ENCODE measurements at places on chromosomes 13 and 19.
A peak's percentile ranks its signal among the peaks of the same experiment; 100 is the strongest.

GRCh38 chr19:19064811-19065745 lies 1.3 kb downstream of the SLC25A42 start:
- H3K36me3 ChIP-seq = no peaks in the 10 kb centered on the region
- H3K4me1 ChIP-seq = peaks cover 40% of the 10 kb centered on the region
- peak overlapping the region; percentile 75 for H3K4me3 ChIP-seq
- H3K27me3 ChIP-seq = no peaks in the 10 kb centered on the region
- peak; percentile 65 for DNase-seq

DNA sequence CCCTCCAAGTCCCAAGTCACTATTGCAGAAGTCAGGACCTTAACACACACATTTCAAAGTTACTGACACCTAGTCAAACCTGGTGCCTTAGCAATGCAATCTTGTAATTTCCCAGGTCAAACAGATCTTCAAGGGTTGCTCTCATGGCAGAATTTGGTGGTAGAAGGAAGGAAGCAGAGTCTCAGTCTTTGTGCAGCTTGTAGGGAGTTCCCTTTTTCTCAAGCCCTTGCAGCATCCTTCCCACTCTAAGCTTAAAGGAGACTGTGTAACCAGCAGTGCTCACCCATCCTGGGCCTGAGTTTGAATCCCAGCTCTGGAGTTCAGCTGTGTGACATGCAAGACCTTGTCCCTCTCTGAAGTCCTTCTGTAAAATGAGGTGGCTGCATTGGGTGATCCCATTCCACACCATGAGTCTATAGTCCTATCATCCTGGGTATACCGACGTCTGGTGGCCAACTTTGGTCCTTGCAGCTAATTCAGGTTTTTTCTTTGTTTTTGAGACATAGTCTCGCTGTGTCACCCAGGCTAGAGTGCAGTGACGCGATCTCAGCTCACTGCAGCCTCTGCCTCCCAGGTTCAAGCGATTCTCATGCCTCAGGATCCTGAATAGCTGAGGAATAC lies 9.8 kb downstream of the SIGLEC10 start:
- H3K4me1 ChIP-seq = peaks cover 4% of the 10 kb centered on the region
- H3K27ac ChIP-seq = no peak overlapping the region
- no peaks in the 10 kb centered on the region for H3K27me3 ChIP-seq
- peak; percentile 53 for DNase-seq
- no peak overlapping the region for H3K4me3 ChIP-seq
- peaks cover 16% of the 10 kb centered on the region for H3K36me3 ChIP-seq

GRCh38 chr13:83831796-83832195 lies 50.5 kb downstream of the SLITRK1 start:
- no peaks in the 10 kb centered on the region for H3K4me1 ChIP-seq
- H3K27me3 ChIP-seq = no peaks in the 10 kb centered on the region
- H3K4me3 ChIP-seq = no peak overlapping the region

DNA sequence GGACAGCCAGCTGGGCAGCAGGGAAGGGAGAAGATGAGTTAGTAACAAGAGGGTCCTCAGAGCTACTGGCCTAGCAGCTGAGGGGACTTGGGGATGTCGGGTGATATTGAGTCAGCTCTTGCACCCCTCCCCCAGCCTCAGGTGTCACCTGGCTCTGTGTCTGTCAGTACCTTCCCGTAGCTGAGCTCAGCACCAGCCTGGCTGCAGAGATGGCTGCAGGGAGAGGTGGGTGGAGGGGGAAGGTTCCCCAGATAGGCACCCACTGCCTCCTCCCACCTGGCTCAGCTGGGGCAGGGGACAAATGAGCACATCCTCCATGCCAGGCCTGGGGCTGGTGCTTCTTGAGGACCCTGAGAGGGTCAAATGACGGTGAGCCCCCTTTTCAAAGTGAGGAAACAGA lies 6.8 kb upstream of the KPTN start:
- DNase-seq = no peak
- H3K4me1 ChIP-seq = peaks cover 13% of the 10 kb centered on the region
- H3K27me3 ChIP-seq = no peaks in the 10 kb centered on the region
- H3K27ac ChIP-seq = no peak overlapping the region

DNA sequence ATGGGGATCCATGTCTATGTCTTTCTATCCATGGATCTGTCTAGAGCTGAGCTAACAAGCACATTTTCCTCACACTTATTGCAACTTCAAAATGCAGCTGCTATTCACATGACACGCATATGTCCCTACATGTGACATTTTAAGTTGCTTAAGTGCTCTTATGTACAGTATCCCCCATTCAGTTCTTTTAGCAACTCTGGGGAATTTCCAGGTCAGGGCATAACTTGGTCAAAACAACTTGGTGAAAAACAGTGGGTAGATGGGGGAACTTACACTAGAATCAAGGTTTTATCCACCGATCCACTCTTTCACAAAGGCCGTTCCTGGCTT lies 73.0 kb downstream of the COL4A1 start:
- no peaks in the 10 kb centered on the region for H3K36me3 ChIP-seq
- no peaks in the 10 kb centered on the region for H3K4me1 ChIP-seq
- peaks cover 24% of the 10 kb centered on the region for H3K27me3 ChIP-seq
- no peak for DNase-seq

DNA sequence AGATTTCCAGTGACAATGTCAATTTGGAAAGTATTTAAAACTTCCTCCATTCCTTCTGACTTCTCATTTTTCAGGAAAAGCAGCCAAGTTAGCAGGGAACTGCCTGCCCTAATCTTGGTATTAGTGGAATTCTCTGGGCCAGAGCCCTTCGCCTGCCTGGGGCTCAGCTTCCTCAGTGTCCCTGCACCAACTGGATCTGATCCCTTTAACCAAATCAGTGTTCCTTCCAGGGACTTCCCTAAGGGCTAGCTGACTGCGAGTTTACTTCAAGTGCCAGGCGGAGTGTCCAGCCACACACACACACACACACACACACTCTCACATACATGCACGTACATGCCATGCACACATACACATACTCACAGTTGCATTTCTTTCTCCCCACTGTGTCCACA lies 20.0 kb downstream of the RAB20 start:
- H3K36me3 ChIP-seq = peaks cover 3% of the 10 kb centered on the region
- H3K27ac ChIP-seq = no peak overlapping the region
- H3K27me3 ChIP-seq = no peaks in the 10 kb centered on the region
- H3K4me1 ChIP-seq = peaks cover 8% of the 10 kb centered on the region

DNA sequence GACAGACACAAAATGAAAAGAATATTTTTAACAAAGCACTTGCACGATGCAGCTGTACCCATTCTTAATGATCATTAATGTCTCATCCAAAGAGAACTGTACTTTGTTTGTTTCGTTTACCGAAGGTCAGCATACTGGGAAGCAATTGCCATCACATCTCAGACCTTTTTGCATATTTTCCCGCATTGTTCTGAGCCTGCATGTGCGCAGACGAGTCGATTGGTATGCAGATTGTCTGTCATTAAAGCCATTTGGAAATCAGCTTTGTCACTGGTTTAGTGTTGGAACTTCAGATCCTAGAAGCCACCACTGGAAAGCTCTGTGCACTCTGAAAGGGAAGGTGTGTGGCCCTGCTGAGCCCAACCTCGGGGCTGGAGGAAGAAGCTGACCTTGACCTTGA lies 15.6 kb downstream of the SPACA7 start:
- no peaks in the 10 kb centered on the region for H3K27me3 ChIP-seq
- H3K4me1 ChIP-seq = no peaks in the 10 kb centered on the region
- H3K27ac ChIP-seq = no peak overlapping the region
- no peaks in the 10 kb centered on the region for H3K36me3 ChIP-seq

GRCh38 chr19:13127811-13128575 lies 9.9 kb downstream of the NACC1 start:
- no peak overlapping the region for H3K27ac ChIP-seq
- no peaks in the 10 kb centered on the region for H3K27me3 ChIP-seq
- H3K4me1 ChIP-seq = peaks cover 31% of the 10 kb centered on the region
- no peak for DNase-seq
- no peak overlapping the region for H3K4me3 ChIP-seq
- peaks cover 20% of the 10 kb centered on the region for H3K36me3 ChIP-seq
